Effector memory CD4-positive, alpha-beta T cell (primary cell): ENCODE measurements at places on chromosomes 13 and 19.

DNA sequence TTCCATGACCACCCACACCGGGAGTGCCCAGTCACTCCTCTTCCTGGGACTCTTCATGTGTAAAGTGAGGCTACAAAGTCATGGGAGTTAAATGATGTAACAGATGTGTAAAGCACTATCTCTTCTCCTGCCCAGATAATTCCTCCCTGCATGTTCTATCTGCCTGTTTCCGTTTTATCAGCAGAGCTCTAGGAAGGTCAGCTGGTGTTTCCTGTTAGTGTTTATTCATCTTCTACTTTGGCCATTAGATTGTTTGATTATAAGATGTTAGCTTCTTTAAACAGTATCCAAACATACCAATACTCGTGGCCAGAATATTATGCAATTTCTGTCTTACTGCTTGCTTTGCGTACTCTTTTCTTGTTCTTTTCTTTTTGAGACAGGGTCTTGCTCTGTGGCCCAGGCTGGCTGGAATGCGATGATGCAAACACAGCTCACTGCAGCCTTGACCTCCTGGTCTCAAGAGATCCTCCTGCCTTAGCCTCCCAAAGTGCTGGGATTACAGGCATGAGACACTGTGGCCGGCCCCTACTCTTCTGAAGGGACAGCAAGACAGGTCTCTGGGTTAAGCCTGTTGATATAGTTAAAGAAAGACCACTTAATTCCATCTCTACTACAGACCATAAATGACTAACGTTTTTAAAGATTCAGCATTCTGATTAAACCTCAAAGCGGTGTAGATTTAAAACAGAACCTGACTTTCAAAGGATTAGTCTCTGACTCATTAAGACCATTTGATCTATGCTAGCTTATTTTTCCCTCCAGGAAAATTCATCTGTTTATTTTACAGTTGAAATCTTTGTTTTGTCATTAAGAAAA is 97.4 kb upstream of the AKAP11 start:
- no peak for DNase-seq

GRCh38 chr19:5575590-5575989 is 7.8 kb upstream of the TINCR start:
- DNase-seq, result no peak

GRCh38 chr13:97273341-97273831 is 51.3 kb downstream of the MBNL2 start:
- no peak for DNase-seq

DNA sequence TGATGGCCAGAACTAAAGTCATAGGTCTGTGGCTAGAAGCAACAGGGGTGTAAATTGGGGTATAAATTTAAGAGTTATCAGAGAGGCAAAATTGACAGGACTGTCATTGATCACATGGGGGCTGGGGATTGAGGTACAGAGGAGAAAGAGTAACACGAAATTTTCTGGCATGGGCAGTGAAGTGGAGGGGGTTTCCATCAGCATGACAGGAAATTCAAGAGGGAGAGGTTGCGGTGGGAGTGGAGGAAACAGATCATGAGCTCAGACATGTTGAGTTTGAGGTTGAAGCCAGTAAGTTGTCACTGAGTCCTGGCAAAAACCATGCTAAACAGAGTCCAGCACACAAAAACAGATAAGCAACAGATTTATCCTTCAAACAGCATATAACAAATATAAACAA is 192.1 kb upstream of the TSC22D1 start:
- no peak for DNase-seq

DNA sequence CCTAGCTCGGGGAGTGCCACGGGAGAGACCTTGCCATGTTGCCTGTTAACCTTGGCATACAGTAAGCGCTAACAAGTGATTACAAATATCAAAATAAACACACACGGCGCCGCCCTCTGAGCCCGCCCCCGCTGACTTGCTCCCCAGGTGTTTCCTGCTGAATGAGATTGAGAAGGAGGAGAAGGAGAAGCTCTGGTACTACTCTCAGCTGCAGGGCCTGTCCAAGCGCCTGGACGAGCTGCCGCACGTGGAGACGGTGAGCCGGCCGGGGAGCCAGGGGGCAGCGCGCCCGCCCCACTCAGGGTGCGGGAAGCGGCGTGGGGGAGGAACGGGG is 5.0 kb downstream of the APC2 start:
- DNase-seq, result no peak

DNA sequence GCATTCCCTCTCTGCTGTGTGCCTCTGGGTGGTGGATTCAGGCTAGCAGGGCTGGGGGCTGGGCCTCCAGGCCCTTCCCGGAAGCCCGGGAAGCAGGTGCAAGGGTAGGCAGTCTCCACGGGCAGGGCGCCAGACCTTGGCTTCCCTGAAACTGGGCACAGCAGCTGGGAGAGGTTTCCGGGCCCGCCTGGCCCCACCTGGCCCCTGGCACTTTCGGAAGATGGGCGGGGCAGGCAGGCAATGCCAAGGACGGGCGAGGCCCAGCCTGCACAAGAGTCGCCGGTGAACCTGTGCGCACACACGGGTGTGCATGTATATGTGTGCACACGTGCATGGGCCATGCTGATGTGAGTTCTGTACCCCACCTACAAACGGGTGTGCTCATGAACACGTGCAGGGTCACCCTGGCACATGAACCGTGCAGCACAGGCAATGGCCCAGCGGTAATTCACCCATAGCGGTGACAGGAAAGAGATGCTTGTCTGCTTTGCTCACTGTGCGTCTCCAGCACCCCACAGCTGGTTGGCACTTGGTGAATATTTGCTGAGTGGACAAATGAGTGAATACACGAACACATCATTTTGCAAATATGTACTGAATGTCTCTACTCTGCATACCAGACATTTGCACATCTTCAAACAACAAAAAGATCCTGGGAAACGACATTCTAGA is 15.3 kb downstream of the GADD45B start:
- DNase-seq, result no peak

DNA sequence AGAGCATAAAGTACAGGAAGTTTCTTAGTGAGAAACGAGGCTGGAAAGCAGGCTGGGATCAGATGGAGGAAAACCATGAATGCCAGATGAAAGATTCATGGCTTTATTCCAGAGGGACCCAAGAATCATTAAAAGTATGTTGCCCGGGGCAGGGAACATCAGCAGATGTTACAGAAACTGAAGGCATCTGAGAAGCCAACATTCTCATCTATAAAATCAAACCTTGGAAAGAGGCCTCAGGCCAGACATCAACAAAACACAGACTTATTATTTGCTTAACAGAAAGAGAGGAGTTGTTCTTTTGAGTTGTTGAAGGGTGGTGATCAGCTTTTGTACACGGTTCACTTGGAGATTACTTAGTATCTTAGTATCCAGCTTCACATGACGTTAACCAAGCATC is 543.6 kb downstream of the RFC3 start:
- no peak for DNase-seq

DNA sequence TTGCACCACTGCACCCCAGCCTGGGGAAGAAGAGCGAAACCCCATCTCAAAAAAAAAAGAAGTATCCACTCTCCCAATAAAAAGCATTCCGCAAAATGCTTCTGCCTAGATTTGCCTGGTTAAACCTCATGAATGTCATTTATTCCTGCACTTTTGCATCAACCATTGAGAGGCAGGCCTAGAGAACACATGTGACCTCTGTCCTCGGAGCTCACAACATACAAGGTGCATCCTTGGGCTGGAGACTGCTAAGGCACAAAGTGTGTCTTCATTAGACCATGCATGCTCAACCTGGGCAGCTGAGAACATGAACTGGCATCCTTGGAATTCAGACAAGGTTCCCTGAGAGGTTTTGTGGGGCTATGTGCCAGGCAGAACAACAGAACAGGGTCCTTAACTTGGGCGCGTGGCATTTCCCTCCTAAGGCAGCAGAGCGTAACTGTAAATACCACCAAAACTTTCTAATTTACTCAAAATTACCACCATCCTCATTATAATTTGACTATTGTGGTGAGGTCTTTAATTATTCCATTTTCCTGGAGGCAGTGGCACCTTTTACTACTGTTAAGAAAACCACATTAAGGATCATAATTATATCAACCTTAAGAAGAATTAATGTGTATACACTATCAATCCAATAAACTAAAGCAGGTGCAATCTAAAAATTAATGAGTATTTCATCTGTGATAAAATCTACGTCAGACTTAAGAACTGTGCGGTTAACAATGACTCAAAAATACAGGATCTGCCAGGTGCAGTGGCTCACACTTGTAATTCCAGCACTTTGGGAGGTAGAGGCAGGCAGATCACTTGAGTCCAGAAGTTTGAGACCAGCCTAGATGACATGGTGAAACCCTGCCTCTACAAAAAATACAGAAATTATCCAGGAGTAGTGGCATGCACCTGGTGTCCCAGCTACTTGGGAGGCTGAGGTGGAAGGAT is 13.8 kb downstream of the RCBTB1 start:
- no peak for DNase-seq

GRCh38 chr19:2503521-2504109 is 27.7 kb downstream of the GADD45B start:
- DNase-seq, result peak; percentile 76

DNA sequence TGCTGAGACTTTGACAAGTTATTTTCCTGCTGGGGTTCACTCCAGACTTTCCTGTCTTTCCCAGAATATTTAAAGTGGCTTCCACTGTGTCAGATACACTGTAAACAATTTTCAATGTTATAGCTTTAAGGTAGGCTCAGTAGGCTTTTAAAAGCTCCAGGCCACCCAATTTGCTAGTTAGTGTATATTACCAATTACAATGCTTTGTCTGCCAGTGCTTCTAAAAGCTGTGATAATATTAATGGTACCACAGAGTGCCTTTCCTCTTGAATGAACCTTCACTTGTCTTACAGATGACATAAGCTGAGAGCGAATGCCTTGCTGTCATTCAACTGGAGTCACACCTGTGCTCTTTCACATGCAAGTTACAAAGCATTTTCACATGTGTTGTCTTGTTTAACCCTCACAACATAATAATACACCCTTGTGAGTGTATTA is 239.7 kb upstream of the HTR2A start:
- DNase-seq, result no peak

DNA sequence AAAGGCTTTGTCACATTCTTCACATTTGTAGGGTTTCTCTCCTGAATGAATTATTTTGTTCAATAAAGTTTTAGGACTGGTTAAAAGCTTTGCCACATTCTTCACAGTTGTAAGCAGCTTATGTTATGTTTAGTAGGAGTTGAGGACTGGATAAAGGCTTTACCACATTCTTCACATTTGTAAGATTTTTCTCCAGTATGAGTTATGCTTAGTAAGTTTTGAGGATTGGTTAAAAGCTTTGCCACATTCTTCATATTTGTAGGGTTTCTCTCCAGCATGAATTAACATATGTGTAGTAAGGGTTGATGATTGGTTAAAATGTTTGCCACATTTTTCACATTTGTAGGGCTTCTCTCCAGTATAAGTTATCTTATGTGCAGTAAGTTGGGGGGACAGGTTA is 79.9 kb downstream of the ZNF431 start:
- DNase-seq, result no peak
